ENCODE measurements at places on chromosomes 7 and 10.

- no peak for DNase-seq
Observed at GRCh38 chr7:48132792-48133191, 38.5 kb upstream of the ABCA13 start.

DNA sequence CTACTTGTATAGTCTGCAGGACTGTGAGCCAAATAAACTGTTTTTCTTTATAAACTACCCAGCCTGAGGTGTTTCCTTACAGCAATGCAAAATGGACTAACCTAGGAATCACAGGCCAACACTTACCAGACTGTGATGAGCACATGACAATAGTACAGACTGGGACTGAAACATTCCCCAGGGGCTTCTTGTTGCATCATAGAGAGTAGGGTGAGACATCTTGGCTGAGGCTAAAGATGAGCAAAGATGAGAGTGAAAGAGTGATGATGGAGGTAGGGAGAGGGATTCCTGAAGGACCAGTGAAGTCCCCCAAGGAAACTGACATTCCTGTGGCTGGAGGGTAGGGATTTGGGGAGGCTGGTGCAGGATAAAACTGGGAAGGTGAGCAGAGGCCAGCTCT lies 194.4 kb downstream of the TPST1 start:
- no peak for DNase-seq

DNA sequence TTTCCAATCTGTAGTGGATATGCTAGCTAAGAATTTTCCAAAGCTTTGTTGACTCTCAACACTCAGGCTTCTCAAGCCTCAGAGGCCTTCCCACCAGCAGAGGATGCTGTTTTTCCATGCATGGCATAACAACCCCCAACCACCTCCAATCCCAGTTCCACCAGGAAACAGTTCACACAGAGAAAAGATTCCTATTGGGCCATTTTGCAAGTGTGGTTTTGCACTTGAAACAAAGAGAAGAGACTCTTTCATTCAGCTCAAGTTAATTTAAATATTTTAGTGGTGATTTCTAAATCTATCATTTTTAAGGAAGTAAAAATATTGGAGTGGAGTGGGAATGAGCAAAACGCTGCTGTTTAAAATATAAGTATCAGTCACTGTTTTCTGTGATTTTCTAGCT lies 105.6 kb upstream of the COL1A2 start:
- no peak for DNase-seq

- DNase-seq: no peak
Observed at GRCh38 chr10:75588031-75588430, 156.6 kb downstream of the LRMDA start.

- DNase-seq: no peak
Observed at GRCh38 chr10:104045151-104046089, 40.3 kb downstream of the COL17A1 start.

GRCh38 chr10:28266449-28267224 lies 36.2 kb downstream of the MPP7 start:
- DNase-seq: no peak

DNA sequence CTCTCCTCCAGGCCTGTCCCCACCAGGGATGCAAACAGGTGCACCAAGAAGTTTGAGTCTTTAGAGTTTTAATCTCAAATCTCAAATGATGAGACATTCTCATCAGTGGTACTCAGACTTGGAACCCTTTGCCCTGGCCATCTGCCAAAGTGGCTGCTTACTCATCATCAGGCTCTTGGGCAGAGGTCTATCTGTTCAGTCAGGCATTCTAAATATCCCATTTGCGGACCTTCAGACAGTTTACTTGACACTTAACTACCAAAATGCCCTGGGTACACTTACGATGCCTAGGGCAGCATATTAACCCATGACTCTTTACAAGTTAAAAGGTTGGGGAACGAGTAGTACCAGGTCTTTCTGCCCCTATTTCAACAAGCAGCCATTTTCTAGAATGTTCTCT lies 61.2 kb upstream of the YAE1 start:
- no peak for DNase-seq

GRCh38 chr7:78496096-78496630 lies 697.6 kb downstream of the PHTF2 start:
- no peak for DNase-seq

- DNase-seq: no peak
Observed at GRCh38 chr10:50972591-50972990, 87.2 kb upstream of the A1CF start.

DNA sequence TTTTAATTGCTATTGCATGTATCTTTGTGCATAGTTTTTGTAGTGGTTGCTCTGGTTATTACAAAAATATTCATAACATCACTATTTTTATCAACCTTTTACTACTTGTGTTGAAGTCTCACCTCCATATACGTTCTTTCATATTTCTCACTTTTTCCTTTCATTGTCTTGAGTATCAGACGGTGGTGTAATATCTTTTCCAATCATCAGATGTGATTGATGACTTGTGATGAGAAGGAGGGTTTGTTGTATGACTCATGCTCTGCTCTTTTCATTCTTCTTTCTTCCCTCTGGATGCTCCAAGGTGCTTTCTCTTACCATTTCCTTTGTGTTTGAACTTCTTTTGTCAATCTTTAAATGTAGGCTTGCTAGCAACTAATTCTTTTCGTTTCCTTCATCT lies 310.2 kb downstream of the TNS3 start:
- DNase-seq: no peak

DNA sequence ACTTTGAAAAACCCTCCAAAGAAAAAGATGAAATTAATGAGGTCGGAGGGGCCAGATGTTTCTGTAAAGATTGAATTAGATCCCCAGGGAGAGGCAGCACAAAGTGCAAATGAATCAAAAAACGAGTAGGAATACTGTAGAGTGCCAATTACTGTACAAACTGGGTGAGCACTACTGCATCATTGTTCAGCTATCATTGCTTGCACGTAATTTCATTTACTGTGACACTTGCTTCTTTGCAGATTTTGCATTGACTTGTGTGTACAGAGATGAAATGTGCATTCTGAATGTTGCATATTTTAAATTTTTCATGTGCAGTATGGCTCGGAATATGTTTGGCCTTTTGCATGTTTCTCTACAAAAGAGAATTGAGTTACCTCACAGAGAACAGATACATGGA lies 123.7 kb downstream of the LCOR start:
- DNase-seq: no peak

GRCh38 chr7:37445064-37445723 lies 3.5 kb downstream of the ELMO1 start:
- DNase-seq: no peak

DNA sequence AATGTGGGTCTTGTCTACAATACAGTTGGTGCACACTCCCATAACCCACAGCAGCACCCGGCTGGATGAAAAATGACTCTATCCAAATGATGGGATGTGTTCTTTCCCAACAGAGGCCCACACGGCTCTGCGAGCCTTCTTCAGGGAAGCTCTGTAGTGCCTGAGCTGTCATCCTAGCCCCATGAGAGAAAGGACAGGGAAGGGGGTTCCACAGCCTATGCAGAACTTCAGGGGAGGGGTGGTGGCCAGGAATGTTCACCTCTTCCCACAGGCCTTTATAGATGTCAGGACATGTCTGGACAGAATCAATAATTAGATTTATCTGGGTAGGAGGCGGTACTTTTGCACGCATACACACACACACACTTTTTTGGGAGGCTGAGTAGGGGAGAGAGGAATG lies 109.0 kb downstream of the JCAD start:
- no peak for DNase-seq

- DNase-seq: no peak
Observed at GRCh38 chr10:91002656-91003055, 81.8 kb upstream of the ANKRD1 start.

- DNase-seq: peak; percentile 58
Observed at GRCh38 chr7:2851497-2851896, 7.4 kb upstream of the GNA12 start.

DNA sequence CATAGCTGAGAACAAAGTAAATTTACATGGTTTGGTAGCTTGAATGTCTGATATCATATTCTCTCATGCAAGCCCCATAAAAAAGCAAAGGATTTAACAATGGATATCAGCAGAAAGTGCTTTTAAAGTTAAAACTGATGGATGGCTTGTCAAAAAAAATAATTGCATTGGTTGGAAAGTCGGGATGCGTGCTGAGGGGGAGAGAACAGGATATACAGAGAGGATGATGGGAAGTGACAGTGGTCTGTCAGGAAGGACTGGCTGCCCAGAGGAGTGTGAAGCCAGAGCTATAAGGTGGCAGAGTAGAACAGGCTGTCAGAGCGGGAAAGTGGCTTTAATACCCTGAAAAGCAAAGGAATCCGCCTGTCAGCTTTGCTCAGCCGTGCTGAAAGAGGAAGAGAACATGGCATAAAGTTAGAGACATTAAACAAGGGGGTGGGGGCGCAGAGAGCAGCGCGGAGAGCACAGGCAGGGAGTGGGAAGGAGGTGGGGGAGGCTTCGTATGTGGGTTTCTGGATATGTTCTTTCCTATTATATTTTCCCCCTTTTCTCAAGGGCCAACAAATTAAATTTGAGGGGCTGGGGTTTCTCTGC lies 493.0 kb downstream of the LRMDA start:
- no peak for DNase-seq

DNA sequence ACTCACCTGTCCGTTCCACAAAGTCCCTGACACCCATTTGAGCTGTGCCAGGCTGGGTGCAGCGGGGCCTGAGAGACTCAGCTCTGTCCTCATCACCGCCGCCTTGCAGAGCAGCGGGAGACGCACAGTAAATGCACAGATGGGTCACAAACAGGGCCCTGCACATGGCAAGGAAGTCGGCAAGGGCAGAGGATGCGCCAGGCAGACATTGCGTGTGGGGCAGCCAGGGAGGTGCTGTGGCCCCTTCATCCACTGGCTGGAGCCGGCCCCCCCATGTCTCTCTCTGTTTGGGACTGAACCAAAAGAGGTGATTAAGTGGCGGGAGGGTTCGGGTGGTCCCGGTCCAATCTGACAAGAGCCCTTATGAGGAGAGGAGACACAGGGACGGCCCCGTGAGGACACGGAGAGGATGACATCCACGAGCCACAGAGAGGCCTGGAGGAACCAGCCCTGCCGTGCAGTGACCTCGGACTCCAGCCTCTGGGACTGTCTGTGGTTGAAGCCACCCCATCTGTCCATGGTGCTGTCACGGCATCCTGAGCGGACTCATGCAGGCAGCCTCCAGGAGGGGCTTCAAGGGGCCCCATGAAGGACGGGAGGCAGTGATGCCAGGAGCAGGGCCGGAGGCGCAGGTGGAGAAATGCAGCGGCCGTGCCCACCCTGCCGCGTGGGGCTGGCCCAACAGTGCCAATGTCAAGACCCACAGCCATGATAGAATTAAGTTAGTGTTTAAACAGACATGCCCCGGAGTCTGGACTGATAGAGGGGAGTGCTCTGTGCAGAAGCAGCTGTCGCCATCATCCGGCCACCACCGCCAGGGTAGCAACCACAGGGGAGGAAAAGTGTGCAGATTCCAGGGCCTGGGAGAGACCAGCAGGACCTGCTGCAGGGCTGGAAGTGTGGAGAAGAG lies 28.4 kb upstream of the FOXL3 start:
- DNase-seq: no peak

DNA sequence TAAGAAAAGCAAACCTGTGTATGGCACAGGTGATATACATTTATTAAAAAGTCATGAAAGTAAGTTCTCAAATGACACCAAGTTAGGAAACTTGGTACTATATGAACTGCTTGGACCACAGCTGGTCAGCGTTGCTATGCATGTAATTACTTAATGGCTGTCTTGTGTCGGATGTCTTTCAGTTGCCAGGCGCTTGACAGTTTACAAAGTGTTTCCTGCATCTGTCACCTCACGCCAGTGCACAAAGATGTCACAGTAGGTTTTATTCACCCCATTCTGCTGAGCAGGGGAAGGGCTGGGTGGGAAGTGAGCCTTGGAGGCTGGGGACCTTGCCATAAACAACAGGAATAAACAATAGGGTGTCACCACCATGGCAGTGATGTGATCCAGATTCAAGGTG lies 35.8 kb downstream of the ADAM12 start:
- DNase-seq: no peak

- DNase-seq: no peak
Observed at GRCh38 chr10:25959540-25960232, 25.7 kb downstream of the MYO3A start.

DNA sequence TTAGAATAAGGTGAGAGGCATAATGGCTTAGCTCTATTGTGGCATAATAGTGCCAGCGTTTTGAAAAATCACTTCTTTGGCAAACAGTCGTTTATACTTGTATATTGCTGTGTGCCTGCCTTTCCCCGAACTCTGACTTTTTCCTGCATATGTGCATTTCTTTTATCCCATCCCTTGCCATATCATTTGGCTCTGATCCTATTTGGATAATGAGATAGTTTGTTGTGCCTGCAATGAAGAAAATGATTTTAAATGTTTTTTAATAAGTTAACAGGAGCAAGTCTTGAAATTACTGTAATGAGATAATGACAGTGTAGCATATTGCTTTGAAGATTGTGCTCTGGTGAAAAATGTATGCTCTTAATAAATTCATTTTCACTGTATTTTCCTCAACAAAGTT lies 288.0 kb upstream of the LRGUK start:
- DNase-seq: no peak

GRCh38 chr10:125023862-125024496 lies 82.1 kb downstream of the ZRANB1 start:
- no peak for DNase-seq

GRCh38 chr7:16881844-16882243 lies at the start of gene AGR3:
AGR3 (minus strand) TSS chr7:16881983; CDS start chr7:16878618, 3,365 bp downstream.
- no peak for DNase-seq

- no peak for DNase-seq
Observed at GRCh38 chr7:333393-333764, 43.4 kb downstream of the FOXL3 start.

DNA sequence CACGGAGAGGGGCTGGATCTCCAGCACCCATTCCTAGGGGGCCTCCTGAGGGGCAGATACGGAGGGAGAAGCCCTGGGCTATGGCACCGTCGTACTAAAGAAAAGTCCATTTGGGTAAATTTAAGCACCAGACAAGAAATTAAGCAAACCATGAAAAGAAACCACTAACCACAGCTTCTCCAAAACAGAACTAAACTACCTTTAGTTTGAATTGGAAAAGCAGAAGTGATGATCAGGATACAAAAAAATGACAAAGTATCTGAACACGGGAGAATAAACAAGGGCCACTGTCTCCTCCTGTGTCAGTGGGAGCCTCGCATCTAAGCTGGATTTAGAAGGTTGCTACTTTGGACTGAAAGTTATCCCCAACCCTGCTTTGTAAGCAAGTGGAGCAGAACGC lies 69.1 kb downstream of the DIP2C start:
- no peak for DNase-seq

GRCh38 chr10:107915215-107915610 lies 750.7 kb upstream of the SORCS1 start:
- no peak for DNase-seq

DNA sequence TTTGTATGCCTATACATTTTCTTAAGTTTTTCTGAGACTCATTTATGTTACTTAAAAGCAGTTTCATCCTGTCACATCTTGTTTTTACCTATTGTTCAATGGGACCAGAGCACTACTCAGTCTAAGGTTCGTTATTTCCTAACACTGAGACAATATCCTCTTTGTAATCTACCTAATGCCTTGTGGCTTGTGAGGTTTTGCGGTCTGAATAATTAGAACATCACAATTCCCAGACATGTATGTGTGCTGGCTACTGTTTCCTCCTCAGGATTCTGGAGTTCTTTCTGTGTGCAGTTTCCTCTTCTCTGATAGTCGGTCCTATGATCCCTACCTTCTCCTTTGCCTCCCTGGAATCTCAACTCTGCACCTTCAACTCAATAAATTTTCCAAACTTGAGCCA lies 620.2 kb downstream of the ANKRD7 start:
- DNase-seq: no peak

GRCh38 chr10:103745341-103746247 lies 109.8 kb downstream of the SH3PXD2A start:
- DNase-seq: peak; percentile 75
